ENCODE measurements at places on chromosomes 7 and 10.

- no peak for DNase-seq
These were observed 87.7 kb upstream of the EGR2 start for GRCh38 chr10:62903828-62904227.

GRCh38 chr7:22827563-22827962 is 4.9 kb upstream of the TOMM7 start:
- no peak for DNase-seq

GRCh38 chr7:22061775-22062174 is 116.1 kb upstream of the CDCA7L start:
- DNase-seq: no peak

GRCh38 chr10:109889867-109890266 is 33.4 kb downstream of the XPNPEP1 start:
- no peak for DNase-seq

GRCh38 chr10:98131619-98132018 is 2.8 kb upstream of the R3HCC1L start:
- no peak for DNase-seq

DNA sequence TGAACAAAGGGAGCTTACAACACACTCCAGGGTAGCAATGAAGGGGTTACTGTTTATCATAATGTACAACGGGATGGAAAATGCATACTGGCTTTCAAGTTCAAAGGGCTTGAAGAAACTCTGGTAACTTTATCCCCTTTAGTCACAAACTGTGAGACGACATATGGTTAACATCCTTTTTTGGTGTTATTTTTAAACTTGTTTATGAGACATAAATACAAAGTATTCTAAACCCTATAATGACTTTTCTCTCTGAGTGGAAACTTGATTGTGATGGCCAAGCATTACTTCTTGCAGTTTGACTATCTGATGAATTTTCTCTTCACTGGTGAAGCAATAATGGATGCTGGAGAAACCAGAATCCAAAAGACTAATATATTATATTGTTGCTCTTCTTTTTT is 62.0 kb upstream of the SEMA3A start:
- DNase-seq: no peak
